ENCODE measurements at places on chromosomes 2 and 18.

- DNase-seq, result no peak
These were observed 30.4 kb downstream of the HDAC4 start for GRCh38 chr2:239370403-239370802.

DNA sequence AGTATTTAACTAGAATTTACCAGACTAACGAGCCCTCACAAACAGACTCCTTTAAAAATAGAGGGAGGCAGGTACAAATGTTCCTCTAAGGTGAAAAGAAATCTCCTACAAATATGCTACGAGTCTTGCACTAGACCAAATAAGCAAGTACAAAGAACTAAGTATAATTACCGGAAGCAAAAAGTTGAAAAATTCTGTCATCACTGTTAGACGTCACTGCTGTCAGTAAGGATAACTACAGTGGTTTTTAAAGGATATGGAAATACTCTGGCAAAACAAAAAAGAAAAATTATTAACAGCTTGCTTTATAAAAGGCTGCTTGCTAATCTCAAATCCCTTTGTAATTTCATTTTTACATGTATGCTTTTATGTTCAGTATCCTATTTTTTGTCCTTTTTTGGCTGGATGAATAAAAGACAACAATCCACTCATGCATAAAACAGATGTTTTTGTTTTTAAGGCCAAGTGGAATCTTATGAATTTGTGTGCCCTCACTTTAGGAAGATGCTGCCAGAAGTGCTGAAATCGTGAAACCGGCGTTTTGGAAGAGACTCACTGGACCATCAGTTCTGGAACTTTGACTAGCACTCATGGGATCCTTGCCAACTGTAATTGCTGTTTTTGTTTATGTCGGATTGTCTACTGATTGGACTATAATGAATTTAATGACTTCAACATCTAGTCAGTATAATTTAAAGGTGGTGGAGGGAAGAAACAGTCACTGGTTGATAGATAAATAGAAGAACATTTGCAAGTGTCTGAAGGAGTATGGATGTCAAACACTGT, 6.7 kb downstream of the ZNF521 start:
- no peak for DNase-seq

- peak; percentile 15 for DNase-seq
These were observed 90.3 kb downstream of the PIK3C3 start for GRCh38 chr18:42045346-42045745.

DNA sequence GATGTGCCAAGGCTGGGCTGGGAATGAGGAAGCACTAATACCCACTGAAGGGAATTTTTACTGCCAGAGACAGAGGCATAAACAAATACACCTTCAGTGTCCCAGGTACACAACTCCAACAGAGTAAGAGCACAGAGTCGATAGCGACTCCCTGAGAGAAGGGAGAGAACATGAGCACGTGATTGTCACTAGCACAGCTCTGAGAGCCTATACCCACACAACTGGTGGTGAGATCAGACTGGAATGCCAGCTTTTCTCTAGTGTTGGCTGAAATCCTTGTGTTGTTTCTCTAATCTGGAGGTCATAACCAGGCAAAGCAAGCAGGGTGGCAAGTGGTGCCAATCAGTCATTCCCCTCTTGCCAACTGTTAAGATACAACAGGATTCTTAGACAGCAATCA, 377.2 kb downstream of the CNTNAP5 start:
- DNase-seq, result no peak

DNA sequence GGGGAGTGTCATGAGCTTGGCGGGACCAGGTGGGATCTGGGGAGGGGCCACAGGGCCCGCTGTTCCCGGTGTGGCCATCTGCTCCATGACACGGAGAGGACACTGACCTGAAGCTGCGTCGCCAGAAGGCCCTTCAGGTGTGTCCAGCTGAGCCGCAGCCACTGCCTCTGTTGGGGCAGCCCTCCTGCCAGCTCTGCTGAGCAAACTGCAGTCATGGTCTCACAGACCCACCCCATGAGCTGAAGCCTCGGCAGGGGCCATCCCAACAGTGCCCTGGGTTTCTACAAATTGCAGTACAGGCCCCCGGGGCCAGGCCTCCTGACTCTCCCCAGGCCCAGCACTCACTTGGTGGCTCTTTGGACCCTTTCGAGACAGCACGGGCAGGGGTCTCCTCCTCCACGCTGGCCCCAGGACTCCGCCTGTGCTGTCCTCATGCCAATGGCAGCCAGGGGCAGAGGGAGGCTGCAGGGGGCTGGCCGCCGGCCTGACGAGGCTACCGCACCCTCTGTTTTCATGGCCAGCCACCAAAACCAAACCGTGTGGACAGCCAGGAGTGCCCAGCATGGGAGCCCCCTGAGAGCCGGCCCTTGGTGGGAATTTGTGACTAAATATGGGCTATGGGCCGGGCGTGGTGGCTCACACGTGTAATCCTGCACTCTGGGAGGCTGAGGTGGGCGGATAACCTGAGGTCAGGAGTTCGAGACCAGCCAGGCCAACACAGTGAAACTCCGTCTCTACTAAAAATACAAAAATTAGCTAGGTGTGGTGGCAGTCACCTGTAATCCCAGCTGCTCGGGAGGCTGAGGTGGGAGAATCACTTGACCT, 175.2 kb upstream of the SALL3 start:
- DNase-seq, result no peak

GRCh38 chr2:127107622-127107999, 657 bp upstream of the BIN1 start:
- DNase-seq, result no peak
